CD4-positive, alpha-beta T cell treated with Interleukin-6 at 100 ng/mL for 8 hours (primary cell): ENCODE measurements at places on chromosomes 13 and 19.

DNA sequence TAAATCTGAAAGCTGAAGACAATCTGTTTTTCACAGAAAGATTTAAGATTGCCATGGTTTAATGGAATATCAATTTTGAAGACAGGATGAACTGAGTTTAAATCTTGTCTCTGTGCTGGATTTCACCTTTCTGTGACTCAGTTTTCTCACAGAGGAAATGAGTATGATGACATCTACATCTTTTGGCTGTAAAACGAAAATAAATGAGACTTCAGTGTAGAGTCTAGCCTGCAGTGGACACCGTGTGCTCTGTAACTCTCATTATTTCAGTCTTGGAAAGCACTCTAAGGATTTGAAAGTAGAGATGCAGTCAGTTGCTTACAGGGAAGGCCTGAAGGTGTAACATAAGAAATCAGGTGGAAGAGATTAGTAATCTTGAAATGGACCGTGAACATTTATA is 150.4 kb downstream of the NALCN start:
- no peak for DNase-seq

- no peak for DNase-seq
Observed at GRCh38 chr19:17281391-17282304, at the start of gene ANKLE1. TSS of gene ANKLE1 (plus strand) at chr19:17281901. CDS start at chr19:17281921, 20 bp downstream.

- no peak for DNase-seq
Observed at GRCh38 chr13:109517517-109517916, 268.9 kb downstream of the IRS2 start.

GRCh38 chr13:59346999-59347723 is 816.6 kb downstream of the DIAPH3 start:
- no peak for DNase-seq

DNA sequence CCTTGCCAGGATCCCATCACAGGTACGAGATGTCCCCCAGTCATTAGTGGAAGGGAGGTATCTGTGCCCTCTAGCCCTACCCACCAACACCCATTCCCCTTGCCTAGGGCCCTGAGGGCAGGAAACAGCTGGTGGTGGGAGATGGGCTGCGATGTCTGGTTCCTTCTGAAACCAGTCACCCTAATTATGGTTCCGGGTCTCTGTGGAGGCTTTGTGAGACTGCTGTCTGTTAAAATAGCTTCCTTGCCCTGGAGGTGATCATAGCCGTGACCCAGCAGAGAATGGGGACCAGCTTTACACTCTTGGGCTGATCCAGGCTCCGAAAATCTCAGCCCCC is 5.5 kb downstream of the ALDH16A1 start:
- no peak for DNase-seq

GRCh38 chr13:42384265-42384664 is 112.3 kb downstream of the AKAP11 start:
- no peak for DNase-seq

- DNase-seq: no peak
Observed at GRCh38 chr19:5436106-5436947, 18.9 kb upstream of the ZNRF4 start.

DNA sequence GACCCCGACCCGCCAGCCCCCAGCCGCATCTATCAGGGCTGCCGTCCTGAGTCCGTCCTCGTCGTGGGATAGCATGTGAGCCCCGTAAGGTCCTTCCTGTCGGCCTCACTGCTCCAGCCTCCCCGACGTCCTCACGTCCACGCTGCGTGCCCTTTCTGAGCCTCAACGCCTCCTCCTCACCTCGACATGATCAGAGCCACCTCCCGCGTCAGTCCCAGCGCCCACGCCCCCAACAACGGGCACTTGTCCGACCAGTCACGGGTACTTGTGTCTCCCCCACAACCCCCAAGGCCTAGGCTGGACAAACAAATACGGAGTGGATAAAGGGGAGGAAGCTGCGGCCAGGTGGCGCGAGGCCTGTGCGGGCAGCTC is 665 bp downstream of the ZNF497 start:
- DNase-seq: no peak

GRCh38 chr13:47673009-47673850 is 327.8 kb downstream of the SUCLA2 start:
- DNase-seq: no peak

- DNase-seq: no peak
Observed at GRCh38 chr13:84894749-84895148, 904.5 kb downstream of the SLITRK6 start.

DNA sequence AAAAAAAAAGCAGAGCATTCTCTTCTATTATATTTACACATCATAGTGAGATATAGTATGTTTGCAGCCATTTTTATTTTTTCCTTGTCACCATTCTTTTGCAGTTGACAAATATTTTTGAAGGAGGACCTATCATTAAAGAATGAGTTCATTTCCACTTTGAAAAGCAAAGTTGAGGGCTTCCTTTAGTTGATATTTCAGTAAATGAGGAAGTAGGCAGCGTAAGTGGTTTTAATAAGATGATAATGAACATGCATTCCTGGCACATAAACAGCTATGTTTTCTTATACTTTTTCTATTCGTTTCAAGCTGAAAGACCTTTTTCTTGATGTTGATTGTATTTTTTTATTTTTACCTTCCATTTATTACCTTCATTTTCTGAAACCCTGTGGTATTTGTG is 66.2 kb downstream of the ZMYM2 start:
- DNase-seq: no peak

DNA sequence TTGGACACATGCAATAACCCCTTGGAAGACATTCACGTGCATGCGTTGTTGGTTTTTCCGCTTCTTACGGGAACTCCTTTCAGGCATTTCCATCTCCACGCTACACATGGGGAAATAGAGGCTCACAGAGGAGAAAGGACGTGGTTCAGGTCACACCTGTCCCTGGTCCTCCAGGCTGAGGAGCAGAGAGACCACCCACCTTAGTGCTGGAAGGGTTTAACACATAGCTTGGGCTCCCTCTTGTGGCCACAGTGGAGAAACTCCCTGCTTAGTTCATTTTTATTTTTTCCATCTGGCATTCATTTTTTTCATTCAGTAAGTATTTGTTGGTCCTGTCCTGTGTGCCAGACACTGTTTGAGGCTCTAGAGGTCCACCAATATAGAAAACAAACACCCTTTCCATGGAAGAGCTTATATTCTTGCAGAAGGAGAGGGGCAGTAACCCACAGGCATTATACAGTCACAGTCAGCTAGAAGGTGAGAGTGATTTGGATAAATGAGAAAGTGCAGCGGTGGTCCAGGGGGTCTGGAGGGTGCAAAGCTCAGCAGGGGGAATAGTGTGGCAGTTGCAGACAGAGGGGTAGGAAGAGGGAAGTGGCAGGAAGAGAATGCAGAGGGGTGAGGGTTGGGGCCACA is 24.2 kb upstream of the TTYH1 start:
- DNase-seq: peak; percentile 67

- DNase-seq: no peak
Observed at GRCh38 chr13:46521921-46522747, 30.8 kb upstream of the LRCH1 start.

DNA sequence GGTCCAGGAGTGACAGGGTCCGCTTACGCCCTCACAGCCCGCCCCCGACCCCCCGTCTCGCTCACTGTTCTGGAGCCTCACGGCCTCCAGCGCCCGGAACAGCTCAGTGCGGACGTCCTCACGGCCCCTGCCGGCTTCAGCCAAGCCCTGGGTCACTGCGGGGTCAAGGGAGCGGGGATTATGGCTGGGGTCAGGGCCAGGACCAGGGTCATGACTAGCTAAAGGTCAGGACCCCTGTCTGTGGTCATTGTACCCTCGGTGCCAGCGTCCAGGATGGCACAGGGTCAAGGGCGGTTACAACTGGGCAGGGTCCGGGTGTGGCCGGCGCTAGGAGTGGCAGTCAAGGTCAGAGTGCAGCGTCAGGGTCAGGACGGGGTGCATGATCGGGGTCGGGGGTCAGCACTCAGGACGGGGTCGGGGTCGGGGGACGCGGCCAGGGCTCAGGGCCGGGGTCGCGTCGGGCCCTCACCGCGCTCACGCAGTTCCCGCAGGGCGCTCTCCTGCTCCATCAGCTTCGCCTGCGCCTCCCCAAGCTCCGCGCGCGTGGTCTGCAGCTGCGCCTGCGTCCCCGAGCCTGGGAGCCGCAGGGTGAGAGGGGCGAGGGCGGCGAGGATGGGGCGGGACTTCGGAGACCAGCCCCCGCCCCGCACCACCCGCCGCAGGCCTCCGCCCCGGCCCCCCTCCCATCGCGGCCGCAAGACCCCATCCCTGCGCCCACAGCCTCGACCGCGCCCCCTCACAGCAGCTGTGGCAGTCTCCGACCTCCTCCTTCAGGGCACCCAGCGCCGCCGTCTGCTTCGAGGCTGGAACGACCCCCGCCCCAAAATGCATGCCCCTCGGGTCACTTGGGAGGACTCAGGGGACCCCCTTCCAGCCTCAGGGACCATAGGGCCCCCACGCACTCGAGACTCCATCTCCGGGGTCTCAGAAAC is 1.4 kb downstream of the CLEC4G start:
- no peak for DNase-seq

DNA sequence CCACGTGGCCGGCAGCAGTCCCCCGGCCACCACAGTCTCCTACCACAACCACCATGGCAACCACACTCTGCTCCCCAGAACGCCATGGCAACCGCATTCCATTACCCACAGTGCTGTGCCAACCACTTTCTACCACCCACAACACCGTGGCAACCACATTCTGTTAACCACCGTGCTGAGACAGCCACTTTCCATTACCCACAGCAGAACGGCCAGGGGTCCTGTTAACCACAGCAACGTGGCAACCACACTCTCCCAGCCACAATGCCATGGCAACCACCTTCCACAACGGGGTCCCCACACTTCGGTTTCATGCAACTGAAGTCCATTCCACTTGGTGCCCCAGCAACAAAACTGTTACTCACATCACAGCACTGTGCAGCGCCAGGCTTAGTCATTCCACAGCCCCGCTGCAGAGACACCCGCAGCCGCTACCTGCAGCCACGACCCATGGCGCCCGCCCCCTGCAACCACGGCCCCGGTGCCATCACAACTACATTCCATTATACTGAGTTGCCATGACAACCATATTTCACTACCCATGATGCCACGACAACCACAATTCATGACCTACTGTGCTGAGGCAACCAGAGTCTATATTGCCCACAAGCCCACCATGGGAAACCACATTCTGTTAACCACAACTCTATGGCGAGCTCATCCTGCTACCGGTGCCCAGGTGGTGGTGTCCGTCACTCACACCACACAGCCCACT is 10.0 kb downstream of the DPF1 start:
- DNase-seq: no peak
